ENCODE measurements at places on chromosomes 1 and 21.

GRCh38 chr1:12402159-12402673, 172.4 kb downstream of the VPS13D start:
- no peak for DNase-seq

DNA sequence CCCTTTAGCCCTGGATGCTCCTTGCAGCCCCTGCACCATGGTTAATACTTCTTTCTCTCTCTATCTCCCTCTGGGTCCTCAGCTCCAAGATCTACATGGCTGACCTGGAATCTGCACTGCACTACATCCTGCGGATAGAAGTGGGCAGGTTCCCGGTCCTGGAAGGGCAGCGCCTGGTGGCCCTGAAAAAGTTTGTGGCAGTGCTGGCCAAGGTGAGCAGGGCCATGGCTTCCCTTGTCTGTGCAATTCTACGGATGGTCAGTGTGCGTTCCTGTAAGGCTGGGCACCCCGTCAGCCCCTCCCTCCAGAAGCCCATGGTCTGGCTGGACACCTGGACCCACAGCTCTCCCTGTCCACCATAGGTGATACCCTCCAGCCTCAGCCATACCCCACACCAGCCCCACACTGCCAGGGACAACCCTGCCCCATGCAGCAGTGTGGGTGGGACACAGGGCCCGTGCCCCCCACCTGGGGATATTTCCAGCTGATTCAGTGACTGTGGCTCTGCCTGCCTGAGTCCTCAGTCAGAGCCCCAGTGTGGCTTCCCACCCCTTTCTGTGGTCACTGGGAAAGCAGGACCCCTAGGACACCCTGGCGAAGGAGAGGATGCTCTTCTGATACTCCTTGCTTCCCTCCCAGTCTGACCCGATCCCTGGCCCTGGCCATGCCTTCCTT, 31.4 kb downstream of the QSOX1 start:
- no peak for DNase-seq

GRCh38 chr1:97636941-97637340, 283.9 kb downstream of the DPYD start:
- DNase-seq, result no peak

- no peak for DNase-seq
Measured at GRCh38 chr1:29363536-29363935, 127.2 kb downstream of the PTPRU start.

GRCh38 chr21:35520302-35520701, 471.2 kb upstream of the RUNX1 start:
- no peak for DNase-seq

GRCh38 chr1:204587621-204588020, 71.4 kb downstream of the MDM4 start:
- no peak for DNase-seq

GRCh38 chr1:2611031-2611501, 21.8 kb downstream of the MMEL1 start:
- DNase-seq, result no peak

DNA sequence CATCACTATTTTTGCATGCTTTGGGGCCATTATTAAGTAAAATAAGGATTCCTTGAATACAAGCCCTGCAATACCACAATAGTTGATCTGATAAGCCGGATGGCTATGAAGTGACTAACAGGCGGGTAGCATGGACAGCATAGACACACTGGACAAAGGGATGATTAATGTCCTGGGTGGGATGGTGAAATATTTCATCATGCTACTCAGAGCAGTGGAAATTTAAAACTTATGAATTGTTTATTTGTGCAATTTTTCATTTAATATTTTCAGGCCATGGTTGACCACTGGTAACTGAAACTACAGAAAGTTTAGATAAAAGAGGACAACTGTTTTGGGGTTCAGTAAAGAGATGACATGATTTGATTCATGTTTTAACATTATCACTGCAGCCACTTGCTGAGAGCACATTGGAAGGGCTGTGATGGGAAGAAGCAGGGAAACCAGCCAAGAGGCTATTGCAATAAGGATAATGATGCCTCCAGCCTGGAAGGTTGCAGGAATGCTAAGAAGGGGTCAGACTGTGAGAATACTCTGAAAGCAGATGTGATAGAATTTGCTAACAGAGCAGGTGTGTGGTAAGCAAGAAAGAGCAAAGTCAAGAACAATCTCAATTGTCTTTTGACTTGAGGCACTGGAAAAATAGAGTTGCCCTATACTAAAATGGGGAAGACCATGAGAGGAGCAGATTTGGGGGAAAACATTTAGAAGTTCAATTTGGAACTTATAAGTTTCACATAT, 62.5 kb upstream of the TNFSF4 start:
- peak; percentile 66 for DNase-seq

- peak; percentile 90 for DNase-seq
Measured at GRCh38 chr1:94305704-94306103, 68.3 kb upstream of the ARHGAP29 start.

- no peak for DNase-seq
Measured at GRCh38 chr1:88552226-88552625, 131.8 kb upstream of the PKN2 start.

DNA sequence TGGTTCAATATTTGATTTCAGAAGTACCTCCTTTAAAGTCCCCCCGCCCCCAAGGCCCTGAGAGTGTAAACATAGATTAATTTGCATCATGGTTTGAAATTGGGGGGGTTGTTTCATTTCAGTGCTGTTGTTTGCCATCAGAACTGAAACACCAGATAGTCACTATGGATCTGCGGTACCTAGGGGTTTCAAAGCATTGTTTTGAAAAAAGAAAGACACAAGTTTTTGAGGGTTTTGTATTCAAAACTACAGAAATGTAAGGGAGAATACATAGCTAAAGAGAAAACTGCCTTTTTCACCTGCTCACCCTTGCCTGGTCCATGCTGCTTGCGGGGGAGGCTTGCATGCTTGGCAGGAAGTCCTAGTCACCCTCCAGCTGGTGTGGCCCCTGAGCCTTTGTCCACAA, 59.3 kb downstream of the ACP6 start:
- no peak for DNase-seq

- peak; percentile 41 for DNase-seq
Measured at GRCh38 chr1:36166938-36167905, 11.3 kb downstream of the MAP7D1 start.

- no peak for DNase-seq
Measured at GRCh38 chr1:207836591-207837347, 74.2 kb downstream of the CD34 start.

- no peak for DNase-seq
Measured at GRCh38 chr1:167716000-167716271, 5.8 kb upstream of the MPZL1 start.

GRCh38 chr1:91398291-91398690, 6.3 kb downstream of the HFM1 start:
- DNase-seq, result peak; percentile 16

GRCh38 chr1:26890467-26890796, 349 bp upstream of the GPN2 start:
- DNase-seq, result no peak

- DNase-seq, result no peak
Measured at GRCh38 chr1:165327538-165327937, 29.0 kb downstream of the LMX1A start.

DNA sequence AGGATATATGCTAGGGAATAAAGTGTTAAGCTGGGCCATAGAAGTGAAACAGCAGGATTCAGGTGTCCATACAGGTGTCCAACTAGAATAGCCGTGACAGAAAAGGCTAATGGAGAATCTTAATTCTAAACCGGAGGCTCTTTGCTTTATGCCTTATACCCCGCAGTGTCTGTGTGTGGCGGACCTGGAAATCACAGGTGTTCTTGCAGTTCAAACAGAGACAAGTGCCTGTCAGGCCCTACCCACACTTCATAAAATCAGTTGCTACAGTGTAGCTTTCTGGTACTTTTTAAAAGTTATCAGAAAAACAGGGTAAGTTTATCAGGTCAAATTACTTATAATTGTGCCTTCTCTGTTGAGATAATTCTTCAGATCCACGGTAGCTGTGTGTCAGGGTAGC, 293.9 kb downstream of the LRRC7 start:
- no peak for DNase-seq

- peak; percentile 84 for DNase-seq
Measured at GRCh38 chr1:199512037-199512710, 515.3 kb upstream of the NR5A2 start.

GRCh38 chr1:39695016-39695415, 3.8 kb upstream of the HPCAL4 start:
- no peak for DNase-seq

- DNase-seq, result no peak
Measured at GRCh38 chr1:30106125-30106524, 617.3 kb downstream of the MATN1 start.

GRCh38 chr1:11285883-11286734, 13.1 kb downstream of the UBIAD1 start:
- DNase-seq, result peak; percentile 11

GRCh38 chr1:177648731-177649265, 321.1 kb downstream of the SEC16B start:
- no peak for DNase-seq

GRCh38 chr1:221729771-221730330, 12.0 kb downstream of the DUSP10 start:
- peak; percentile 52 for DNase-seq

- no peak for DNase-seq
Measured at GRCh38 chr1:52748119-52748518, 21.9 kb downstream of the ZYG11B start.

DNA sequence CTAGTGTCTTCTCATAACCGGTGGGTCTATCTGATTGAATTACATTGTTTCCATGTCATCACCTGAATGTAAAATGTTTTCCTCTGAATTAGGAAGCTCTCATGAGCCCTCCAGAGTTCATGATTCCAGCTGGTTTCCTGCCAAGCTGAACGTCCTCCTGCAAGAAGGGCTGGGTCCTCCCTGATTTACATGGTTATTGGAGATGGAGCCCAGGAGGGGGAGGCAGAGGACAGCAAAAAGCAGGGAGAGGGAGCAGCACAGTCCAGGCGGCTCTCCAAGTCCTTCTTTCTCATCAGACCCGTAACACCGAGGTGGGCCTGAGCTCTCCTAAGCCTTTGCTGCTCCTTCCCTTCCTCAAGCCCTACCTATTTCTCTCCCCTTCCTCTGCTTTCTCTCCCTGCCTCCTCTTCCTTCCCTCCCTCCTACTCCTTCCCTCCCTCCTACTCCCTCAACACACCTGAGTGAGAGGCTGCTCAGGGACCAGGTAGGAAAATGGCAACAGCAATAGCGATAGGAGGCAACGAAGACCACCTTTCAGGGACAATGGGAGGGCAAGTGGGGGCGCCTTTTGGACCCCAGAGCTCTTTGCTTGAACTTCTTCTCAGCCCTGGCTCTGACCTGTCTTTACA, 265.9 kb downstream of the PRDM2 start:
- DNase-seq, result peak; percentile 17

- peak; percentile 43 for DNase-seq
Measured at GRCh38 chr21:31750843-31751242, 18.9 kb upstream of the SCAF4 start.

- no peak for DNase-seq
Measured at GRCh38 chr21:43717967-43718871, 710 bp upstream of the PDXK start.

DNA sequence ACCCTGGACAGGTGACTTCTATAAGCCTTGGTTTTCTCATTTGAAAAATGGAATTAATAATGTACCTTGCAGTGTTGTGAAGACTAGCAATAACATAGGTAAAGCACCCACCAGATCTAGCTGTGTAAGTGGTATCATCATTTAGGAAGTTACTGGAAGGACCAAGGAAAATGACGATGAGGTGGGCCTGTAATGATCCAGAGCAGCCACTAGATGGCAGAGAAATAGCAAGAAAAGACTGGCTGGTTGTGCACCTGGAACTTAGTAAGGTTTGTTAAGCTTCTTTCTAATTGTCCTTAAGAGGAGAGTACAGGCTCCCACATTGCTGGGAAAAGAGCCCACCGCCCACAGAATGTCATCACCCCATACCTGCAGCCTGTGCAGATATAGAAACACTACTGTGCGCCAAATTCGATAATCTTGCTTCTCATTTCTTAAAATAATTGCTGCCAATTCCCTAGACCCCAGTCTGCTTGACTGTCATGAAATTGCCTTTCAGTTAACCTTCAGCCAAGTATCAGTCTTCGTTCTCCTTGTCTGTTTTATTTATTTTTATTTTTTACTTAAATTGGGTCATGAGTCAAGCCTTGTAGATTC, 37.2 kb downstream of the WNT4 start:
- peak; percentile 69 for DNase-seq

DNA sequence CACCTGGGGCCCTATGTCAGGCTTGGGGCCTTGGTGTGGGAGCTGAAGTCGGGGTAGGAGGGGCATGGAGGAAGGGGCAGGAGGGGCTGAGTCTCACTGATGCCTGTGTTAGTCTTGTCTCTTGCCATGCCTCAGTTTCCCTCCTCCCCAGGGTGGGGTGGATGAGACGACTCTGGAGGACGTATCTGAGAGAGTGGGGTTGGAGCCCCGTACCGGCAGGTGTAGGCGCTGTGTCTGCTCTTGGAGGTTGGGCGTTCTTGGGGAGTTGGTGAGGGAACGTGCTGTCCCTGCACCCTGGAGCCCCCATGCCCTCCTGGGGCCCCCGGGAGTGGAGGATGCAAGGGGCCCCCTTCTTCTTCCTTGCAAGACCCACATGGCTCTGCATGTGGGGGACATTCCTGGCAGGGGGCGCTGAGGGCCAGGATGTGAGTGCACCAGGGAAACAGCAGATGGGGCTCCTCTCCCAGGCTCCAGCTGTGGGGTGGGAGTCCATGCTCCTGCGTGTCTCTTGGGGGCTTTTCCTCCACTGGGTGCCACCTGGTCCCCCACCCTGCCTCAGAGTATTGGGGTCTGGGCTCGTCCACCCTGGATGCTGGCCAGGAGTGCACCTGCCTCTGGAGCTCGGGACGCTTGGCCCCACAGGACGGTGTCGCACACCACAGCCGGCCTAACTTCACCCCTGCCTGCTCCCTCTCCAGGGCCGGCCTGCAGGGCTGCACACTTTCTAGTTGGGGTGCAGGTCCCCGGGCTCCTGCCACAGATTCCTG, 1.4 kb upstream of the TNFRSF14 start:
- no peak for DNase-seq

GRCh38 chr1:1626207-1627141, 5.5 kb upstream of the MMP23B start:
- no peak for DNase-seq

DNA sequence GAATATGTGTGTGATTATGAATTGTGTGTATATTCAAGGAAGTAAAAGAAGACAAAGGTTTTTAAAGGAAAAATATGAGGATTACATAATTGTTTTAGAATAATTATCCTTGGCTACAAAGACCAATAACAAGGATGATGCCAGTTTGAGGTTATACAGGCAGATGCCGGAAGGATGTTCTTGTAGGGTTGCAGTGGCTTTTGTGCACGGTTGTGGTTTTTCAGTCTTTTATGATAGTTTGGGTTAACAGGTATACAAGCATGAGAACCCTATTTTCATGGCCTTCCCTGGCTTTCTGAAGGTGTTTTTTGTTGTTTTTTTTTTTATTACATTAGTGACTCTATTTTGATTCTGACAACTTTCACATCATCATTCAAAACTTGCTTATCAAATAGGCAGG, 4.9 kb downstream of the CR2 start:
- no peak for DNase-seq

All from renal cortical epithelial cell (primary cell).